CD4-positive, alpha-beta T cell treated with Interleukin-17A for 1 hour (primary cell): ENCODE measurements at places on chromosomes 3 and 15.

GRCh38 chr3:22685597-22685996 is 517.5 kb upstream of the UBE2E2 start:
- no peak for DNase-seq

GRCh38 chr15:99994849-99995248 is 261.6 kb upstream of the LYSMD4 start:
- no peak for DNase-seq

DNA sequence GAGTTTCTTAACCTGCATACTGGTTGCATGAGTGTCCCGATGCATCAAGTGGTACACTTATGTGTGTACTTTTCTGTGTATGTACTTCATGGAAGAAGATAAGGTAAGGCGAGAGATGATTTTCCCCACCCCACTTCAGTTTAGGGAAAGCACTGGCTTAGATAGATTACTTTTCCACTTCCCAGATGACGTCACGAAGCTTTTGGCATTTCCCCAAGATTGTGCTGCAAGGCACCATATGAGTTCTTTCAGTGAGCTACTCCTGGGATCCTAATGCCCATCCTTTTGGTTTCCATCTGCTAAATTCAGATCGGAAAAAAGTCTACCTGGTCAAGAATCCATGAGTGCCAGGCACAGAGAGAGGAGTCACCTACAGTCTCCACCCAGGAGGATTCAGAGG is 4.5 kb downstream of the IL17RB start:
- no peak for DNase-seq

GRCh38 chr15:35827141-35827540 is 281.2 kb upstream of the DPH6 start:
- no peak for DNase-seq

GRCh38 chr3:7684182-7684715 is 817.4 kb upstream of the LMCD1 start:
- DNase-seq, result no peak

- DNase-seq, result no peak
Observed at GRCh38 chr3:47849186-47849698, 46.3 kb downstream of the DHX30 start.

DNA sequence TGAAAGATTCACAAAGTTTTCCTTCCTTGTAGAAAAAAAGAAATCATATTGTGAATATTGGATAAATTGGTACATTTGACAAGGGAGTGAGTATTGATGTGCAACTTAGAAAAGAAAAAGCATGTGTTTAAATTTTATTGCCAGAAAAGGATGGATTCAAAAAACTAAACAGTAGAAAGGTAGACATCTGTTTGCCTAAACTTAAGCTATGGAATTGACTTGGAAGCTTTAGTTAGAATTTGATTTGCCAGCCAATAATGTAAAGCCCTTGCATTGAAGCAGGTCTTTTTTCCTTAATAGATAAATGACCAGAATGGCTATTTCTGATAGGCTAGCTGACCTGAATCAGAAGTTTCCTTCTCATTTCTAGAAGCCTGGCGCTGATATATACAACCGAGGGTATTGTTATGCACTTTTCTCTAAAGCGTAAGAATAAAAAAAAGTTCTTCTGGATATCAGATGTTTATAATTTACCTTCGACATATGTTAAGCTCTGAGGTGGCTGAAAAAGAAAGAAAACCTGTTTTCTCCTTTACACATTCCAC is 4.2 kb downstream of the RARB start:
- no peak for DNase-seq

DNA sequence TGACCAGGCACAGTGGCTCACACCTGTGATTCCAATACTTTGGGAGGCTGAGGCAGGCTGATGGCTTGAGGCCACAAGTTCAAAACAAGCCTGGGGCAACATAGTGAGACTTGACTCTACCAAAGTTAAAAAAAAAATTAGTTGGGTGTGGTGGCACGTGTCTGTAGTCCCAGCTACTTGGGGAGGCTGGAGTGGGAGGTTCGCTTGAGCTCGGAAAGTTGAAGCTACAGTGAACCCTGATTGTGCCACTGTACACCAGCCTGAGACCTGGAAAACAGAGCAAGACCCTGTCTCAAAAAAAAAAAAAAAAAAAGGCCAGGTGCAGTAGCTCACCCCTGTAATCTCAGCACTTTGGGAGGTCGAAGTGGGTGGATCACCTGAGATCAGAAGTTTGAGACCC is 3.1 kb downstream of the CDC25A start:
- DNase-seq, result no peak

GRCh38 chr3:29128001-29128400 is 152.9 kb upstream of the RBMS3 start:
- DNase-seq, result no peak

DNA sequence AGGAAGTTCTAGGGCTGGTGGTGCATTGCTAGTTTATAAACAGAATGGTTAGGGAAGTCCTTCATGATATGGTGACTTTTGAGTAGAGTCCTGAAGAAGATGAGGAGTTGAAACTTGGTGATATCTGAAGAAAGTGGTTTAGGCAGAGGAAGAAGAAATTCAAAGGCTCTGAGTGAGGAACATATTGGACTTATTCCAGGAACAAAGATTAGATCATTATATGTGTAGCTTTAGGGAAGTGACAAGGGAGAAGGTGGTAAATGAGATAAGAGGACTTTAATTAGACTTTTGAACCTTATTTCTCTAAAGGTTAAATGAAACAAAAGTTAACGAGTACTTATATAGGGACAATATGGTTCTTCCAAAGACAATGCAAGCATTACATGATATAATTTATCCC is 286.7 kb downstream of the DOCK3 start:
- DNase-seq, result no peak

GRCh38 chr3:181952221-181952620 is 240.5 kb downstream of the SOX2 start:
- DNase-seq, result no peak

DNA sequence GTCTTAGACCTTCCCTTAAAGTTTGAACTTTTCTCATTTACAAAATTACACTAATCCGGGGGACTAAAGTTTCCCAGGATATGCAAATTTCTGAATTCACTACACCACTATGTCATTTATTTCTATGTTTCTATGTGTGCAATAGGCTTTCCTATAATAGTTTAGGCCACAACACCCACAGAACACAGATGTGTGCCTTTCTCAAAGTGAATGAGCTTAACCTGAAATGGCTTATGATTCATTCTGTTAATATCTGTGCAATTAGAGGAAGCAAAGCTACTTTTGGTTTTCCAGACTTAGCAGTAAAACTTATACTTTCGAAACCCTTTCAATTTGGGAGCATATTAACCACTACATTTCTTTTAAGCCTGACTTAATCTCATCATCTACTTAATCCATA is 748.1 kb downstream of the GBE1 start:
- no peak for DNase-seq

DNA sequence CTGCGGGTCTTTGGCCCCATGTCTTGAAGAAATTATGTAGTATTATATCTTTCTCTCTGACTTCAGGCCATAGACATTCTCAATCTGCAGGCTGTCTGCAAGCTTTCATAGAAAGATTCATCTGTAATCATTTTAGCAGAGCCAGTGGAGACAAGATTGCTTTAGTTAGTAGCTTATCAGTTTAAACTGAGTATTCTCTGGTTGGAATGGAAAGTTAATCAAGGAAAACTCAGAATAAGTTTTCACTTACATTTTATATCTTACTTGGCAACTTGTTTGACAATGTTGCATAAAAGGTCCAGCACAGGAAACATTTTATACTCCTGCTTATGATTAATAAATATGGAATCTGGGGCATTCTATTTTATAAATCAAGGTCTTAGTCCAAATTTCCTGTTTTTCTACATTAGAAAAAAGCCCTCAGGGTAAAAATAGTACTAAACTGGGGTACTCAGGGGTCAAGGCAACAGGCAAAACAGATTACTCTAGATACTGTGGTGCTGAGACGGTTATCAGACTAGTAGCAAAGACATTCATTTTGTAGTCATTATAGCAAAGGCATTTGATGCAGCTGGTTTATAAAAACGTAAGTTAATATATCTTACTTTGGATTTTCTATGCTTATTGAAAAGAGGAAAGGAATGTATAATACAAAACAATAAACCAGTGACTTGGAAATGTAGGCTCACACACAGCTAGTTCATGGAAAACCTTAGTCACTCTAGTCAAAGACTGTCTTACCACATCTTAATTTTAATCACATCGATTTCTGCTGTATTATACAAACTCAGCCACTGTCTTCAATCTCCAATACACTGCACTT is 45.2 kb upstream of the FILIP1L start:
- DNase-seq, result no peak

DNA sequence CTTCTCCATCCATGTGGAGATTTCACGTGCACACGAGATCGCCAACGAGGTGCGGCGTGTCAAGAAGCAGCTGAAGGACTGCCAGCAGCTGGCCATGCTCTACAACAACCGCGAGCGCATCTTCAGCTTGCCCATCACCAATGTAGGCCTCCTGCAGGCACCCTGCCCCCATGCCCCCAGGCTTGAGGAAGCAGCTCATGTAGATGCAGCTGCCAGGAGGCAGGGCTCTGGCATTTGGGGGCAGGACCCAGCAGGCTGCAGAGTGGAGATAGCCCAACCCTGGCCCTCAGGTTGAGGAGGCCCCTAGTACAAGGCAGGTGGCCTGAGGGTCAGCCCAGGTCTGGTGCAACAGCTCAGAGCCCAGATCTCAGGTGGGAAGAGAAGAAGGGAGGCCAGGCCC is 36.4 kb downstream of the DNAH1 start:
- DNase-seq, result no peak

GRCh38 chr15:67834581-67835296 is 5.1 kb downstream of the RNU6-1 start:
- DNase-seq, result no peak

DNA sequence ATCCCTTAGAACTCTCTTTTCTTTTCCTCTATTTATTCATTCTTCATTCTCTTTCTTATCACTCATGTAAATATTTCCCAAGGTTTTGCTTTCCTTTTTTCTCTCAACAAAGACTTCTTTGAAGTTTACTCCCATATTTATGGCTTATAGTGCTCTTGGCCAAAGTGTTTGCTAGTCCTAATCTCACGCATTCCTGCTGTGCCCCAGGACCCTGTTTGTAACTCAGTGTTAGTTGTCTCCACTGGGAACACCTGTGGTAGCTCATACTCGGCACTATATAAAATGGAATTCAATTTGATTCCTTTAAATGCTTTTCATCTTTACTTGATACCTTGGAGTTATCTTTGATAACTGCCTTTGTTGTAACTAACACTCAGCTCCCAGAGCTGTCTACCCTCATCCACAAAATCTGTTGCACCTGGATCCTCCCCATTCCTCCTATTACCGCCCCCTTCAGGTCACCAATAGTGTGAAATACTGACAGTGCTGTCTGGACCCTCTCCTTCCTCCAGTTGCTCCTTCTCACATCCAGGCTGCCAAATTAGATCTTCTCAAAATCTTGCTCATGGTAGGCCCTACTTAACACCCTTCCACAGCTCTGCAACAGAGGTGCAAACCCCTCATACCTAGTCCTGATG is 76.8 kb downstream of the TIGIT start:
- DNase-seq, result peak; percentile 3

DNA sequence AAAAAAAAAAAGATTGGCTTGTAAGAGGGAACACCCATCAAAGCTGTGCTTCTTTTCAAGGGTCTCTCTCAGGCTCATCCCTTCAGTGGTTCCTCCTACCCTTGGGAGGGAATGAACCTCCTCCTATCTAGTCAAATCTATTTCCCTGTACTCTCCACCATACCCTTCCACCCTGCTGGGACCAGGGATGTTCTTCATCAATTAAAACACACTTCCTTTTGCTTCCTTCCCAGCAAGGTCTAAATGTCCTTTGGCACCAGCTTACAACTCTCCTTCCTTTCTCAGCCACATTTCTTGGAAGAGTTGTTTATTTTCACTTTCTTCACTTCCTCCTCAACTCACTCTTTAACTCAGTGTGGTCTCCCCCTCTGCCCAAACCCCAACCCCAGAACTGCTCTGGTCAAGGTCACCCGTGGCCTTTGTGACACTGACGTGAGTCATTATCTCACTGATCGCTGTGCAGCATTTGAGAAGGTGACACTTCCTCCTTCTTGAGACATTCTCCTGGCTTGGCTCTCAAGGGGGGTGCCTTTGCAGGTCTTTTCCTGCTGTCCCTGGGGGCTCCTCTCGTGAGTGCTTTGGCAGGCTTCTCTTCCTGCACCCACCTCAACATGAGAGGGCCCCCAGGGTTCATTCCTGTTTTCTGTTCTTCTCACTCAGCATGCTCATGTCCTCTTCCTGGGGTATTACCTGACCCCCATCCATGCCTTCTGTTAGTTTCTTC is 210.5 kb upstream of the TLE3 start:
- DNase-seq, result peak; percentile 15

DNA sequence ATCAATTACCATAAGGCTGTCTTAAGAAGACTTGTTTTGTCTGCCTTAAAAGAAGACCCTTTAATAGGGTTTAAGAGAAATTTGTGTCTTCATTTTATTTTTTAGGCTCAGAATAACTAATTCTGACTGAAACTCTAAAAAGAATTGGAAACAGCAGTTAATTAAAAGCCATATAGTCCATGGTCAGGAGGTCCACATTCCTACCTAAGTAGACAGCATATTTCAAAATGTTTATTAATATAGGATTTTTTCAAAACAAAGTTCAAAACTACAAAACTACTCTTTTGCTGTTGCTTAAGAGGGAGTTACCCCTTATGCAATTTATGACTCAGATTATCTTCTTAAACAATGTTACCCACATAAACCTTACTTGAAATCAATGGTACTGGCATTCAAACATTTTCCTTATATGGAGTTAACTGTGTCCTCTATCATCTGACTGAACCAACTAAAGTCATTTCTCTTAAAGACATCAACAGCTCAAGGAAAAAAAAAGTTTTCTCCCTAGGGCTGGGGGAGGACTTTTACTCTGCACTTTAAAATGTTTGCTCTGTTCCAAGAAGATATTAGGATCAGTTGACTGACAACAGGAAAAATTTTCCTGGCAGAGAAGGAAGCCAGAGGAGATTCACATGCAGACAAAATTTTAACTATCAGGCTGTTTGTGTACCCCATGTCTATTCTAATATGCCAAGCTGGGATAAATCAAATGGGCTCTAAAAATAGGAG is 56.8 kb upstream of the NANOGP8 start:
- no peak for DNase-seq
